ENCODE measurements at places on chromosomes 12 and 14.
A peak's percentile ranks its signal among the peaks of the same experiment; 100 is the strongest.

- no peak for DNase-seq
Measured at GRCh38 chr12:112885236-112885635, 21.5 kb upstream of the OAS1 start.

DNA sequence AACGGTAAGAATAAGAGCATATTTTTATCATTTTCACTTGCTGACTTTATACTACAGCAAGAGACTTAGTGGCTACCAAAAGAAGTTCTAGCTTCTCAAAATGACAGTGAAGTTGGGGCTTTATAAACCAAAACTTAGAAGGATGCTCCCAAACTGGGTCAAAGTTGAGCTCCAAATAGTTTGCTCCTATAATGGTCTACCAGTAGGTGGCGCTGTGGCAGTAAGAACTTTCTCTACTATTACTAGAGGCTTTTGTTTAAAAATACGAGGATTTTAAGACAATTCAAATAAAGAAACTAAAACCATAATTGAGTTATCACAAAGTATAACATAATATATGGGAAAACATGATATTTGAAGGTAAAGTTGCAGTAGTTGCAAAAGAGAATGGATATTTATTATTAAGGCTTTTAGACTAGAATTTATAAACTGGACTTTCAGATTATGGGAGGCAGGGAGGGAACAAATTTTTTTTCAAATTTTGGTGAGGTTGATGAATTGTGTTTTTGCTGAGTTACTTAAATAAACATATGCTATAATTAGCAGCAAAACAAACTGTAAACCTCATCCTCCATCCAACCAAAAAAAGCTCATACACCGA, 75.0 kb downstream of the TGFB3 start:
- DNase-seq, result peak; percentile 83

- peak; percentile 14 for DNase-seq
Measured at GRCh38 chr12:89707703-89708564, 704 bp downstream of the ATP2B1 start.

DNA sequence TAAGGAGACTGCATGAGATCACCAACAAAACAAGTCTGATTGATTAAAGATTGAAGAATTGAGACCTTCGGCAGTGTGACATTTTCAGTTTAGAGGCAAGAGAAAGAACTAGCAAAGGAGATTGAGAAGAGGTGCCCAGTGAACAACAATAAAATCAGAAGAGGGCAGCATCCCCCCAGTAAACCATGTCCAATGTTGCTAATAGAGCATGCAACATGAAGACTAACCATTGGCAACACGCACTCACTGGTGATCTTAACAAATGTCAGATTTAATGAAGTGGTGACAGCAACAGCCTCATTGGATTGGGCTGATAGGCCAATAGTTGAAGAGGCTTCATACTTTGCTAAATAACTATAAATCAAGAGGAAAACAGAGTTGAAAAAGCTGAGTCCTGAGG, 20.7 kb upstream of the TAS2R14 start:
- DNase-seq, result no peak

DNA sequence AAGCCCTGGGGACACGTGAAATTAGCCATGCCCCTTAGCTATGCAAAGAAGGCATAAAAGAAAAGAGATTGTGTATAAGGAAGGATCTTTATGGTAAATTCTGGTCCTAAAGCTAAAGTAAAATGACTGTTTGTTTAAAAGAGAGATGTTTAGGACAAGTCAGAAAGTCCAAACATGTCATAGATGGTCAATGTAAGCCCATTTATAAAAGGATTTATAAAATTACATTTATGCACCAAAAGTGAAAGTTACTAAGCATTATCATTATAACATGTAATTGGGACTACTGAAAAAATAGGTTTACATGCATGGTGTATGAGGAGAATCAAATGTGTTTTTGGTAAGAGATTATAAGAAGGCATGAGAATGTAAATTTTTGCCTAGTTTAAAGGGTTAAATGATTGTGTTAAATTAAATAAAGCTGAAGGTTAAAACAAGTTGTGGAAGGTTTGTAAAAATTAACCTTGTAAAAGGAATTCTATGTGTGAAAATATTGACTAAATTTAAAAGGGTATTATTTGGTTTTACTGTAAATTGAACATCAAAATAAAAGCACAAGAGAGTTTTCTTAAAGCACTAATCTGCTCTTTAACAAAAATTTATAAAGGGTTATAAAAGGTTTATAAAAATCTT, 50.4 kb upstream of the TSPAN8 start:
- no peak for DNase-seq

Measured in Kasumi-1 (cell line).